ENCODE measurements at places on chromosomes 7 and 10. TPM values are rescaled to one million over a fixed set of nuclear protein-coding genes. Genes with fewer than 3 reads are reported as not detected.

GRCh38 chr7:110973196-110973990 is 117.5 kb upstream of the LRRN3 start:
- H3K36me3 ChIP-seq: no peaks in the 10 kb centered on the region
- H3K27ac ChIP-seq: no peak overlapping the region
- no peaks in the 10 kb centered on the region for H3K4me1 ChIP-seq
- no peaks in the 10 kb centered on the region for H3K27me3 ChIP-seq
- no peak for DNase-seq

- H3K4me3 ChIP-seq: no peak overlapping the region
- H3K27ac ChIP-seq: peak overlapping the region; percentile 66
- H3K36me3 ChIP-seq: no peaks in the 10 kb centered on the region
- DNase-seq: no peak
- H3K4me1 ChIP-seq: peaks cover 90% of the 10 kb centered on the region
These were observed 134.1 kb downstream of the TNS3 start for GRCh38 chr7:47447621-47448349.

GRCh38 chr7:33738260-33738935 is 166.9 kb upstream of the BMPER start:
- no peak for DNase-seq
- H3K27ac ChIP-seq: no peak overlapping the region
- no peaks in the 10 kb centered on the region for H3K27me3 ChIP-seq
- H3K4me1 ChIP-seq: peaks cover 6% of the 10 kb centered on the region
- H3K4me3 ChIP-seq: no peak overlapping the region

GRCh38 chr10:95440756-95441546 is 120.2 kb downstream of the SORBS1 start:
- no peaks in the 10 kb centered on the region for H3K27me3 ChIP-seq
- H3K4me1 ChIP-seq: peaks cover 31% of the 10 kb centered on the region
- no peak overlapping the region for H3K4me3 ChIP-seq
- no peaks in the 10 kb centered on the region for H3K36me3 ChIP-seq
- peak overlapping the region; percentile 34 for H3K27ac ChIP-seq
- peak; percentile 72 for DNase-seq

PLXNA4 gene
- 8.2 TPM for total RNA-seq

C10orf90 gene
- total RNA-seq: not detected
